ENCODE measurements at places on chromosomes 12 and 14.

GRCh38 chr12:93944201-93944600, 204.2 kb upstream of the PLXNC1 start:
- DNase-seq, result no peak

- no peak for DNase-seq
Observed at GRCh38 chr14:58844544-58844943, 206.8 kb downstream of the DACT1 start.

DNA sequence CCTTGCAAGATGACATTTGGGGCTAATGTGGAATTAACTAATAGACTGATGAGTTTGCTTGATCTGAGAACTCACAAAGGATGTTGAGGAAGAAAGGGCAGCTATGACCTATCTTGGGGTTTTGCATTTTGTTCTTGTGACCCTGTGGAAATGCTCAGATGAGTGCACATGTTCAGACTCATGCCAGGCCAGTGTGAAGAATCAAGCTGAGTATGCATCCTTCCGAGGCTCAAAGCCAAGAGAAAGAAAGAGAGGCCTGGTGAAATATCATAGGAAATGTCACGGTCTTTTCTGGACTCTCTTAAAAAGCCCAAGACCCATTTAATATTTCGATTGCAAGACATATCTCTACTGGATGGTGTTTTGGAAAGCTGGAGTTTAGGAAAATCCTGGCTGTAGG, 96.3 kb downstream of the CACNA1C start:
- DNase-seq, result no peak

- DNase-seq, result no peak
Observed at GRCh38 chr14:57835766-57836165, 30.1 kb downstream of the SLC35F4 start.

- no peak for DNase-seq
Observed at GRCh38 chr12:4809013-4809448, 88.8 kb downstream of the GALNT8 start.

GRCh38 chr12:124006085-124006845, 33.2 kb downstream of the ZNF664 start:
- no peak for DNase-seq

- no peak for DNase-seq
Observed at GRCh38 chr14:67440513-67440912, 28.5 kb upstream of the PLEK2 start.
